Epithelial cell of umbilical artery (primary cell): ENCODE measurements at places on chromosomes 3 and 15. TPM values are rescaled to one million over a fixed set of nuclear protein-coding genes. Genes with fewer than 3 reads are reported as not detected.

ALCAM gene
- 72.1 and 210 TPM in 2 replicates for total RNA-seq

TMEM40 gene
- 0.15 TPM in 1 of 2 replicates, not detected in the other for total RNA-seq

RNF7 gene
- total RNA-seq = 85.4 and 125 TPM in 2 replicates

ZPLD1 gene
- not detected in 2 replicates for total RNA-seq

THSD4 gene
- 22.6 and 23.1 TPM in 2 replicates for total RNA-seq

HHLA2 gene
- total RNA-seq = not detected in 2 replicates

WDR72 gene
- total RNA-seq = not detected in 2 replicates

ITIH1 gene
- not detected in 2 replicates for total RNA-seq

CHRNA5 gene
- 6.1 and 9.4 TPM in 2 replicates for total RNA-seq

C3orf20 gene
- total RNA-seq = not detected in 2 replicates

REC114 gene
- total RNA-seq = not detected in 2 replicates

CADPS gene
- total RNA-seq = under 0.01 and 0.15 TPM in 2 replicates

TUSC7 gene
- total RNA-seq = under 0.01 TPM in 1 of 2 replicates, not detected in the other

C2CD4A gene
- total RNA-seq = 4.2 and 5.2 TPM in 2 replicates

NISCH gene
- 48.7 and 78.7 TPM in 2 replicates for total RNA-seq
